NCI-H460 (cell line): ENCODE measurements at places on chromosomes 12 and 14. TPM values are rescaled to one million over a fixed set of nuclear protein-coding genes. Genes with fewer than 3 reads are reported as not detected.

KLRF2 gene
- not detected in 2 replicates for total RNA-seq

P2RX2 gene
- total RNA-seq = not detected in 2 replicates

- DNase-seq = no peak
Observed at GRCh38 chr12:28827861-28828260, 321.2 kb upstream of the FAR2 start.

LRIG3 gene
- 8.7 and 13.0 TPM in 2 replicates for total RNA-seq

GRCh38 chr14:74592476-74593201, 19.4 kb downstream of the LTBP2 start:
- DNase-seq = no peak

DNA sequence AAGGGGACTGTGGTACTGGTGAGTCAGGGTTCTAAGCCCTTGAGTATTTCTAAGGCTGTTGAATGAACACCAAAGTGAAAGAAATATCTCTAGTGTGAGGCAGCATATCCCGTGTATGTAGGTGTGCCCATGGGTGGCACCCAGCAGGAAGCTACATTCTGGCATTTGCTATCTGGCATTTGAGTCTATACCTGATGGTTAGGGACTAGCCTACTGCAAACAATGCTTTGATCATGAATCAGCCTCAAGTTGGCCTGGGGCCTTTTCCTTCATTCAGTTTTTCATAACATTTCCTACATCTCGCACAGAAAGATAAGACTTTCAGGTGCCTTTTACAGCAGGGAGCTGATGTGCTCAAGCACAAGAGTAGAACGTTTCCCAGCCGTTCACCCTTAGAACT, 85.7 kb upstream of the E2F7 start:
- no peak for DNase-seq

EIF2S1 gene
- 330 and 343 TPM in 2 replicates for total RNA-seq

FAM186B gene
- 0.22 and 0.23 TPM in 2 replicates for total RNA-seq

DNA sequence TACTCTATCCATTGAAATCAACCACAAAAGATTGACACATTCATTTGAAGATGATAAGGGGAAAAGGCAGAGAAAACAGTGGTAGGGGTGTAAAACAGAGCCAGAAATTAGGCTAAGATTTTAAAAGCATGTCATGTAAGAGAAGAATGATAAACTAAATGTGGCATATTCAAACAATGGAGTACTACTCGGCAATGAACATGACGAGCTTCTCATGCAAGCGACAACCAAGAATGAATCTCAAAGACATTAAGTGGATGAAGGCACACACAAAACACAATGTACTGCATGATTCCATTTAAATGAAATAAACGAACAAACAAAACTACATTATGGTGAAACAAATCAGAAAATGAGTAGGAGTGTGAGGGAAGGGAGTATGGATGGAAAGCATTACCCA, 134.8 kb downstream of the ITPR2 start:
- no peak for DNase-seq

MORN3 gene
- total RNA-seq = 0.12 and 0.15 TPM in 2 replicates

- no peak for DNase-seq
Observed at GRCh38 chr14:58912799-58913432, 275.2 kb downstream of the DACT1 start.

IFI27L1 gene
- 9.7 and 9.9 TPM in 2 replicates for total RNA-seq

DNA sequence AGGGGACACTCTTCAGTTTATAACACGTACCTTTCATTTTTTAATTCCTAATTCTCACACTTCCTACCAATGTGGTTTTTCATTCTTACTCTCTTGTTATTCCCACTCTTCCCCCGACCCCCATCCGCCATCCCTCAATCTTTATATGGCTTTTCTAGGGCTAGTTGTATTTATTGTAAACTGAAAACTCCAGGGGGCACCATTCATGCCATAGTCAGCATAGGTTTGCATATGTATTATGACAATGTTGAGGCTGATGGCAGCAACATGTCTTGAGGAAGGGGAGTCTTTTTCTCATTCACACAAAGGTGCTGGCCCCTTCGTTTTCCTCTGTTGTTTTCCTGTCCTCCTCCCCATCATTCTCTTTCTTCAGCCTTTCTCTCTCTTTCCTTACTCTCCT, 27.7 kb upstream of the LTA4H start:
- no peak for DNase-seq

PTPRO gene
- total RNA-seq = not detected in 2 replicates

DNA sequence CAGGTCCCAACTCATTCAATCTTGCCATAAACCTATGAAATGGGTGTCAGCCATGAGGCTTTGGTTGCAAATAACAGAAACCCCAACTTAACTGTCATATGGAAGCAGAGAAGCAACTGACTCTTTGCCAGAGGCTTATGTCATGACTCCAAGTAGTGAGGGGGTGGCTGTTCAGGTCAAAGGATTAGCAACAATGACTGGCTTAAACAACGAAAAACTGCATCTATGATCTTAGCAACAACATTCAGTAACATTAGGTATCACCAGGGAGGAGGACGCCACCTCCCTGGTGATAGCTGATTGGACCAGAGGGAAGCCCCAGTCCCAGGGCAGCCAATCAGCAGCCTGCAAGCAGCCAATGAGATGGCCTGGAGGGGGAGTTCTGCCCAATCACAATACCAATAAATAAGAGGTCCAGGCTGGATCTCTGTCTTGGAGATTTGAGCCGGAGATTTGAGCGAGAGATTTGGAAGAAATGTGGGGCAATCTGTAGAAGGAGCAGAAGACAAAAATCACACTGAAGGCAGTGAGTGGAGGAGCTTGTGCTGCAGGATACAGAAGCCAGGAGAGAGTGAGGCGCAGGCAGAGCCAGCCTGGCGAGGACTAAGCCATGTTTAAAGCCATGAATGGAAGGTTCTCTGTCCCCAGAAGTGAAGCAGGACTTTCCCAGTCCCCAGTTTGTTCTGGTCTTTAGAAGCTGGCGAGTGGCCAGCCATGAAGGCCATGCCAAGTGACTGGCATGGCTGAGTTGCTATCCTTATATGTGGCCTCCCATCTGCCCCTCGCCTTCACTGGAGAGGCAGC, 93.3 kb downstream of the CALM1 start:
- no peak for DNase-seq

RPS29 gene
- total RNA-seq = 4,587 and 5,130 TPM in 2 replicates

GPR135 gene
- 6.7 and 9.1 TPM in 2 replicates for total RNA-seq

- DNase-seq = no peak
Observed at GRCh38 chr12:4444031-4444430, 1.6 kb downstream of the FGF6 start.

GRCh38 chr14:74599321-74599761, 12.7 kb downstream of the LTBP2 start:
- no peak for DNase-seq

IGF1 gene
- not detected in 2 replicates for total RNA-seq

GRCh38 chr12:12087693-12088034, 16.9 kb downstream of the BCL2L14 start:
- no peak for DNase-seq

- no peak for DNase-seq
Observed at GRCh38 chr12:42933461-42934081, 344.0 kb upstream of the PRICKLE1 start.

DNA sequence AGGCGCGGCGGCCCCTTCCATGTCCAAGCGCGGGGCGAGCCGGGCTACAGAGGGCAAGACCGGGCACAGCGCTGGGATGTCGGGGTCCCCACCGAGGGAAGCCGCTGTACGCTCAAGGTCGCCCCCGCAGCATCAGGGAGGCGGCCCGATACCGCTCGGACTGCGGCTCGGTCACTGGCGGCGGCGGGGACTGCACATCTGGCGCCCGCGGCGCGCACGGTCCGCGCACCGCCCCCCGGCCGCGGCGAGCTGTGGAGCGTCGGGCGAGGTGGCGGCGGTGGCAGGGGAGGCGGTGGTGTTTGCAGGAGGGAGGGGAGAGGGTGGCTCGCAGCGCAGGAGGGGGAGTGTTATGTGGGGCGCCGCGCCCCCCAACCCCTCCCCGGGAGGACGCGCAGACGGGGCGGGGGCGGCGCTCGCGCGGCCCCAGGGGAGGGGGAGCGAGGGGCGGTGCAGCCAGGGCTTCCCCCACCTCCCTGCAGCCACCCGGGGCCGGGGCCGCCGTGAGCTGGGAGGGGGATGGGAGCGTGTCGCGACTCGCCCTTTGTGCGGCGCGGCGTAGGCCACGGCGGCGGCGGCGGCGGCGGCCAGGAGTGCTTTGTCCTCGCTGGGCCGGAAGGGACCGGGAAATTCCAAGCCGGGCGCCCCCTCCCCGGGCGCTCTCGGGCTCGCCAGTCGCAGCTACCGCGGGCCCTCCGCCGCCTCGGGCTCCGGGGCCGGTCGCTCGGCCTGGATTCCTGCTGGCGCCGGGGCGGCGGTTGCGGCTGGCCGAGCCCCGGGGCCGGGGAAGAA, at the start of gene NUAK1:
NUAK1 (minus strand) TSS at position 322 of the 789 bp plus-strand sequence; CDS start at position 21, 301 bp downstream.
- peak; percentile 51 for DNase-seq

GRCh38 chr12:15152868-15153267, 68.3 kb downstream of the RERG start:
- DNase-seq = no peak

GPR84 gene
- not detected in 2 replicates for total RNA-seq

CLEC6A gene
- not detected in 2 replicates for total RNA-seq

DNA sequence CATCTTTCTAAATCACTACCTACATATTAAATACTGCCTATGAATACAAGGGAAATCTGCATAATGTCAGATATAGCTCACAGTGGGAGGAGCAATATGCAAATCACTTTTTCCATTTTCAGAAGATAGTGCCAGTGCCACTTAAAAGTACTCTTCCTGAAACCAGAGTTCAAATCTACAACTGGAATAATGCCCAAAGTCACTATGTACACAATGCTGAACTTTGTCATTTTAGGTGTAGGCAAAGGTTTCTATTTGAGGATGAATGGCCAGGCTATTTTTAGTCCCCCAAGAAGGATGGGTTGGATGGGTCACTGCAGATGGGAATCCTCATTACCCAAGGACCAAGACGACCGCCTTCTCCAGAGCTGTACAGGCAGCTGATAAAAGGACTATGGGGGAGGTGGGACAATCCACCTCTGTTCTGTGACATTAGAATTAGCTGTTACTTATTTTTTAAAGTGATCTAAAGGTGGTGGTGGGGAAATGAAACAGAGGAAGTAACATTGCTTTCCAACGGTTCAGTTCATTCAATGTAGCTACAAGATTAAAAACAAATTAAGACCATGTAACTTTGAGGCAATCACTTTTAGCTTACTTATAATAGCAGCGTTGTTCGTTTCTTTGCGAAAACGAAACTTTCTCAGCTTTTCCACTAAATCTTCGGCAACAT, 5.6 kb downstream of the GMFB start:
- DNase-seq = no peak

DNA sequence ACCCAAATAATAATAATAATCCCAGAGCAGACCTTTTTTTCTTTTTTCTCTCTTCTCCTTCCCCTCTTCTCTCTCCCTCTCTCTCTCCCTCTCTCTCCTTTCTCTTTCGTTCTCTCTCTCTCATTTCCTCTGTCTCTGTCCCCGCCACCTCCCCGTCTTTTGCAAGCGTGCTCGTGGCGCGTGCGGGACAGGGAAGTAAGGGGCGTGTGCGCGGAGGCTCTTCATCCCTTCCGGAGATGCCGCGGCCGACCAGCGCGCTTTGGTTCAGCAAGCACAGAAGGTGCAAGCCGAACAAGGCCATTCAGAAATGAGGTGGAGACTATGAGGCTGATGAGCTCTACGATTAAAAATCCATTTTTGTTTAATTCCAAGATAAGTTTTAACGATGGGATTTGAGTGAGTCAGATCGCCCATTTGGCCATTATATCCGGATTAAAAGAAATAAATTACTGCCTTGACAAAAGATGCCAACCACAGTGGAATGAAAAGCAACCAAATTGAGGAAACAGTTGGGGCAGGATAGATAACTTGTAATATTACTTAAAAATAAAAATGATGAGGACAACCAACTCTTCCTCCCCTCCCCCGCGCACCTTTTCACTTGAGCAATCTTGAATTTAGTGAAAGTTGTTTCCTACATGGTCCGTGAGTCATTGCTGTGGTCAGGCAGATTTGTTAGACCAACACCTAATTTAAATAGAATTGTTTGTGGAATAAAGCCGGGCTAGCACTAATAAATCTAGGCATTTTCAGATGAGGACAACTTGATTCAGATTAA, 1.2 kb upstream of the AMIGO2 start:
- peak; percentile 65 for DNase-seq

RPL36AL gene
- 434 and 471 TPM in 2 replicates for total RNA-seq

- DNase-seq = no peak
Observed at GRCh38 chr12:52525661-52526499, 5.7 kb upstream of the KRT5 start.

DNA sequence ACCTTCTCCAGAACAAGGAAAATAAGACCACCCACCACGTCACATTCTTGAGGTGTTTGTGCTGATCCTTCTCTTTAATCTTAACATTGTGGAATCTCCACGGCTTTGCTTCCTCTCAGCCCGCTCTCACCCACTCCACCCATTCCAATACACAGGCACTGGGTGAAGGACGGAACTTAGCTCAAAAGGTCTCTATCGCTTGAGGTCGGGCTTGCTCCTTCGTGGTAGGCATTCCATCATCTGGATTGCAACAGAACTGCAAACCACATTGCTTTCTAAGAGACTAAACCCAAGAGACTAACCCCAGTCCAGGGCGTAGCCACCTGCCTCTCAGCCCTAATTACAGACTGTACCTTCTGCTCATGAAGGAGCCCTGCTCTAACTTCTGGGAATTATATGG, 24.0 kb upstream of the MDM2 start:
- DNase-seq = no peak
